Large intestine (tissue), 12 donors: ENCODE measurements at places on chromosomes 7 and 10.

DNA sequence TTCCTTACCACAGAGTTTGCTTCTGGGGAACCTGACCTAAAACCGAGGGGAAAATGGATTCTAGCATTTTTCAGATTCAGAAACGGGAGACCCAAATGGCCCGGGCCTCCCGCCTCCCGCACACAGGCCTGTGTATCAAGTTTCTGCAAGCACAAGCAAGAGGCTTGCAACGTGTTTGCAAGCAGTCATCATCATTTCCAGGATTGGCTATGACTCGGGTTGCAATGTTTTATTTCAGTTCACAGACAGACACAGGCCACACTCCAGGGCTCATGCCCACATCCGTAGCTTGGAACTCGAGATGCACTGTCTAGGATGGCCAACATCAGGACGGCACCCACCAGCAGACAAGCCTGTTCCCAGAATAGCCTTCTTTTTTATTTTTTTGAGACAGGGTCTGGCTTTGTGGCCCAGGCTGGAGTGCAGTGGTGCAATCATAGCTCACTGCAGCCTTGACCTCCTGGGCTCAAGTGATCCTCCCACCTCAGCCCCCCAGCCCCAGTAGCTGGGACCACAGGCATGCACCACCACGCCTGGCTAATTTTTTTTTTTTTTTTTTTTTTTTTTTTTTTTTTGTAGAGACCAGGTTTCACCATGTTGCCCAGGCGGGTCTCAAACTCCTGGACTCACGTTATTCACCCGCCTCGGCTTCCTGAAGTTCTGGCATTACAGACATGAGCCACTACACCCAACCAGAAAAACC lies 68.1 kb upstream of the FOXK1 start:
- no peak for DNase-seq

GRCh38 chr10:89684604-89685003 lies 16.8 kb upstream of the KIF20B start:
- no peak for DNase-seq

DNA sequence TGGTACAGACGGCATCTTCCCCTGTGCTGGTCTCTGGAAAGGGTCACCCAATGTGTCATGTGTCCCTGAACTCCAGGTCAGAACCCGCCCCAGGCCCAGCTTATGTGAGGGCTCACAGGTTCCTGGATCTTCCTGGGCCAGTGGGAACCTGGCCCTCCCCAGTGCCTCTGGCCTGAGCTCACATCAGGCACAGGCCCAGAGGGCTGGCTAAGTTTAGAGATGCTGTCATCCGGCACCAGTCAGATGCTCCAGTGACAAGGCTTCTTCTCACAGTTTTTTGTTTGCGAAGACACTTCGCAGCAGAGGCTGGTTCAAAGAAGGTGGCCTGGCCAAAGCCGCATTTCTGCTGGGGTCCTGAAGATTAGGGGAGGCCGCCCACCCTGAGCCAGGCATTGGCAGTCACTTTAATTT lies 11.8 kb downstream of the CAMK2B start:
- DNase-seq, result no peak

GRCh38 chr7:2537981-2538851 lies 17.1 kb downstream of the BRAT1 start:
- no peak for DNase-seq

DNA sequence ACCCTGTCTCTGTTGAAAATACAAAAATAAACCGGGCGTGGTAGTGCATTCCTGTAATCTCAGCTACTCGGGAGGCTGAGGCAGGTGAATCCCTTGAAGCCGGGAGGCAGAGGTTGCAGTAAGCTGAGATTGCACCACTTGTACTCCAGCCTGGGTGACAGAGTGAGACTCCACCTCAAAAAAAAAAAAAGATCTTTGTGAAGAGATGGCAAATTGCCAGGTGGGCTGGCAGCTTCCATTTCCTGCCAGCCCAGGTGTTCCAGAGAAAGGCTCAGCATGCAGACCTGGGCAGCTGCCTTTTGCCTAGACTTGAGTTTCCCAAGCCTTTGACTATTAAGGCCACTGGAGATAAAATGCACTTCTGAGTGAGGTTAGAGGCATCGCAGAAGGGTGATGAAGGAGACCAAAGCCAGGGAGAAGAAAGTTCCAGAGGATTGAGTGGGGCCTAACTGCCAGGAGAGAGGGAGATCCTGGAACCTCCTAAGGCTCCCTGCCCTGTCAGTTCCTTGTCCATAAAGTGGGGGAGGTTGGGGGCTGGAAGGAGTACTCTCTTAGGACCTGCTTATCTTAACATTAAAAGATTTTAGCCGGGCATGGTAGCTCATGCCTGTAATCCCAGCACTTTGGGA lies 10.0 kb upstream of the DDIT4 start:
- DNase-seq, result peak; percentile 95

DNA sequence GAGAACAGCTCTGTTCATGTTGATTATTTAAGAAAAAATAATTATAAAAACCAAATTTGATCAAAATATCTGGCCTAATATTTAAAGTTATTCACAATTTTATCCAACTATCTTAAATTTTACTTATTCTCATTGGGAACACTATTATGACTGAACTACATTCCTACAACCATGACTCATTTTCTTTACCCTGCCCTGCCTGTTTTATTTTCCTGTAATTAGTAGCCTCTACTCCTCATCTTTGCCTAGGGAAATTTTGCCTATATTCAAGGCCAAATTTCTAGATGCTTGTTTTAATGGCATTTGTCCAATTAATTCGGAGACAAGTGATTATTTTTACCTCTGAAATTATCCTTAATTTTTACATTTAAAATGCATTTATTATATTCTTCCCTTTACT lies 289.7 kb upstream of the TMEM229A start:
- no peak for DNase-seq

DNA sequence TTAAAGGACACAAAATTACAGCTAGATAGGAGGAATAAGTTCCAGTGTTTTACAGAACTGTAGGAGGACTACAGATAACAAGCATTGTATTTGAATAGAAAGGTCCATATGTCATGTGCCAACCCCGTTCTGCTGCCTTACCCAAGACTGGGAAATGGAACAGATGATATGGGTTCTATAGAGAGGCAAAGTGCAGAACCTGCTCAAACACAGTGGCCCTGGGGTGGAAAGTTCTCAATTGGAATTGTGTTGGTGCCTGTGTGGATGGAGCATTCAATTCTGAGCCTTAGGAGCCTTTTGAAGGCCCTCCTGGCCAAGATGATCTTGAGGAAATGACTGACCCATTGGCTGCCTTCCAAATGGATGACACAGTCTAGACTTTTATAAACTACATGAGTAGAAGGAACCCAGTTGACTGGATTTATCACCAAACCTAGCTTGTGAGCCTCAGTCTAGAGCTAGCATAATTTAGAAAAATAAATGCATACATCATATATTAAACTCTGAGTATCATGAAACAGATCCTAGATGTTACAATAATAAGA lies 4.1 kb upstream of the PRSS1 start:
- no peak for DNase-seq

DNA sequence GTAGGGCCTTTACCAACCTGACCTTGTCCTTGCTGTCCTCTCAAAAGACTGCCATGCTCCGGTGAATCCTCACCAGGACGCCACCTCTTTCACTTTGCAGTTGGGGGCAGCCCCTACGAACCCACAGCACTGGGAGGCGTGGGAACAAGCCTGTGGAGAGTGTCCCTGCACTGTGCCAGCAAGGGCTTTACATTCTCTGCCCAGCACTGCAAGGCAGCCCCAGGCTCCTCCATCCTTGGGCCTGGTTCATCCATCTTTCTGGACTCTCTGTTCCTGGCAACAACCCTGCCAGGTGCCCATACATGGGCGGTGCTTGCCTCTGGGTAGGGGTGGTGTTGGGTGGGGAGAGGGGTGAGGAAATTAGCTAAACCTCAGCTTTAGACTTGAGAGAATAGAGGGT lies 1.4 kb downstream of the CHAT start:
- no peak for DNase-seq

GRCh38 chr7:123004931-123005330 lies 9.4 kb upstream of the TAS2R16 start:
- no peak for DNase-seq

GRCh38 chr7:24716480-24717246 lies 40.6 kb downstream of the GSDME start:
- DNase-seq, result no peak

DNA sequence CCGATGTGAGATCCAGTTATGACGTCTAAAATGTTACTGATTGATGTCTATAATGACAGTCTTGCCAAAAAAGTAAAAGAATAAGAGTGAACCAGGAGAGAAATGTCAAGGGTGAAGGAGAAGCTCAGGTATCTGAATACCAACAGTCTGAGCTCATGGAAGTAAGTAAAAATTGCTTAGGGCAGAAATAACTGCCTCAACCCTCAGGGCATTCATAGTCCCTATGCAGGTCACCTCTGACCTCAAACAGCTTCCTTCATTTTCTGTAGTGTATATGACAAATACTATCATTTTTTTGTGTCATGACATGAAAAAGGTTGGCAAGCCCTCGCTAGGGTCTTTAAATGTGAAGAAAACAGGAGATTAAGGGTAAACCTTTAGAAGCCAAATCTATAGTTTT lies 41.0 kb upstream of the MRPS16 start:
- no peak for DNase-seq

- no peak for DNase-seq
Measured at GRCh38 chr7:149729983-149730801, 43.2 kb downstream of the ZNF467 start.

- DNase-seq, result no peak
Measured at GRCh38 chr7:148905093-148905666, 21.1 kb upstream of the EZH2 start.

GRCh38 chr7:17493446-17493845 lies 195.0 kb downstream of the AHR start:
- DNase-seq, result no peak

GRCh38 chr7:120259386-120259785 lies 13.6 kb upstream of the KCND2 start:
- no peak for DNase-seq

DNA sequence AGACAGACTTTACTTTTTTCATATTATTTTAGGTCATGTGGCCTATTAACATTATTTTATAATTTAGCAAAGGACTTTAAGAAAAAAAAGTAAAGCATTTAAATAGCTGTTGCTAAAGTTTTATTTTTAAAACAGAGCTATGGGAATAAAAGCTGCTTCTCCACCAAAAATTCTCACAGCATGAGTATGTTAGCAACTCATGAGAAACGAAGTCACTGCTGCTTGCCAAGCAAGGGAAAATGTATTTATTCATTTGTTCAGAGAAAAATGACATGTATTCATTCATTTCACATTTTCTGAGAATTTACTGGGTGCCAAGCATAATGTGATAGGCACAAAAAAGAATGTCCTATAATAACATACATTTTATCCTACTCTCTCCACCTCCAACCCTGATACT lies 5.1 kb downstream of the LRRC72 start:
- no peak for DNase-seq

DNA sequence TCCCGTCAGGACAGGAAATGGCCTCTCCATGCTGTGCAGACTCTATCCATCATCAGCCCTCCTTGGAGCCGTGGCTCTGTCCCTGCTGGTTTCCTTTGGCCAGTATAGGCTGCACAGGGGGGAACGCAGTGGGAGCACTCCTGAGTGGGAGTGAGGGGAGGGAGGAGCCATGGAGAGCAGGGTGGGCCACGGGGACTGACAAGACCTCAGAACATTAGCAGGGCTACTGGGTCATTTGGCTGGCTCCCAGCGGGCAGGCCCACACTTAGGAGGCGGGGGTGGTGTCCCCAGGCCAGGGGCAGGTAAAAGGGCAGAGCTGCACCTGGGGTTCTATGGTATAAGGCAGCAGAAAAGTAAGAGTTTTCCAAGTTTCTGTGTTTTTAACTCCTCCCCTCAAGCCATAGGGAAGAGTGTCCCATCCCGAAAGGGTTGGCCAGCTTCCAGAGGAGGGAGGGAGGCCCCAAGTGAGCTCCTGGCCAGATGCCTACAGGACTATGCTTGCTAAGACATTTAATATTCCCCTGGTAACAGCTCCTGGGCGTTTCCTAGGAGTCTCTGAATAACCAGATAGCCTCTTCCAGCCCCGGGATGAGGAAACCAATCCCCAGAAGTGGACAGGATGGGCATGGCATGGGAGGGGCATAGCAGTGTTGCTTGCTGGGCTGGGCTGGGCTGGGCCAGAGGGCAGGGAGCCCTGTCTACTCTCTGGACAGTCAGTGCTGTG lies 5.5 kb upstream of the OPN4 start:
- DNase-seq, result peak; percentile 46

GRCh38 chr7:123440101-123440548 lies 94.3 kb downstream of the IQUB start:
- no peak for DNase-seq

DNA sequence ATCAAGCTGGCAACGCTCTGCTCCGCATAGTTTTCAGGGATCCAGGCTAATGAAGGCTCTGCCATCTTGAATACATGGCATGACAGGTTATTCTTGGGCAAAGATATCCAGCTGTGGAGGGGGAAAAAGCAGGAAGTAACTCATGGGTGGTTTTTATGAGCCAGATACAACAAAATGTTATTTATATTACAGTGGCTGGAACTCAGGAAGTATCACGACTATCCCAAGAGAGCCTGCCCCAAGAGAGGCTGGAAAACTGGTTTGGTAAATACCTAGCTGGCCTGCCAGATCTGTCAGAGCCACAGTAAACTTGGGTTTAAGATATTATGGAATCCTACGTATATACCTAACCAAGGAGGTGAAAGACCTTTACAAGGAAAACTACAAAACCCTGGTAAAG lies 462.8 kb upstream of the ANKRD30A start:
- DNase-seq, result no peak

DNA sequence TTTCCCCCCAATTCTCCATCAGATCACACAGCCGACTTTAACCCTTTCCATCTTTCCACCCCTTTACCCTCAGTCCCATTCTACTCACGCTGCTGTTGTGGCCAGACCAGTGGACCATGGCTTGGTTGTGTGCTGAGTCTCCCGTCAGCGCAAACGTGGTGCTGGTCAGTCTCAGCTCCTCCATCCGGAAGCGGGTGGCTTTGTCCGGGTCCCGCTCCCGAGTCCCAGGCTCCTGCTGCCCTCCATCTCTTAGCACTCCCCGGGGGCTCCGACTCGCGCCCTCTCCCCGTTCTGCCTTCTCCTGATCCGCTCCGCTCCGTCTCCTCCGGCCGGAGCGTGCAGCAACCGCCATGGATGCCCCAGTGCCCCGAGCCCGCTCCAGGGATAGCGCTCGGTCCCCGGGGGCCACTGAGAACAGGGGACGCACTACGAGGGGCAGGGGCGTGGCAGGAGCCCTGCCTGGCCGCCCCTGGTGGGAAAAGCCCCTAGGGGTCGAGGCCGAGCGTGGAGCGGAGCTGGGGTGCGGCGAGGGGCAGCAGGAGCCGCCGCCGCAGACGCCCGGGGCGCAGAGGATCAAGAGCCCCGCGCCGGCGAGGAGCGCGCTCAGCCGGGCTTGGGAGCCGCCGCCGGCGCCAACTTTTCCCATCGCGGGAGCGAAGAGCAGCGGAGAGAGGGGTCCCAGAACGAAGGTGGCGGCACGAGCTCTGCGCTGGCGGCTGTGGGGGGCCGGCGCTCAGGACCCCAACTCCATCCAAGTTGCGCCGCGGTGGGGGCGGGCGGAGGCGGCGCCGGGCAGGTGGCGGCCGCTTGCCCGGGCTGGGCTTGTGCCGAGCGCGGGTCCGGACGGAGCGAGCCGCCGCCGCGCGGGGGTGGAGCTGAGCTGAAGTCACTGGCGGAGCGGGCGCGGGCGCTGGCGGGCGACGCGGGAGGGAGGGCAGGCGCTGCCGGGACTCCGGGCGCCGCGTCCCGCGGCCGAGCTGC lies at the start of gene SORCS1:
TSS of gene SORCS1 (minus strand) at position 826 of the 981 bp plus-strand sequence.
- DNase-seq, result peak; percentile 28
